ENCODE measurements at places on chromosomes 6 and 20.

GRCh38 chr6:92497281-92497680, 922.1 kb downstream of the EPHA7 start:
- DNase-seq: no peak

DNA sequence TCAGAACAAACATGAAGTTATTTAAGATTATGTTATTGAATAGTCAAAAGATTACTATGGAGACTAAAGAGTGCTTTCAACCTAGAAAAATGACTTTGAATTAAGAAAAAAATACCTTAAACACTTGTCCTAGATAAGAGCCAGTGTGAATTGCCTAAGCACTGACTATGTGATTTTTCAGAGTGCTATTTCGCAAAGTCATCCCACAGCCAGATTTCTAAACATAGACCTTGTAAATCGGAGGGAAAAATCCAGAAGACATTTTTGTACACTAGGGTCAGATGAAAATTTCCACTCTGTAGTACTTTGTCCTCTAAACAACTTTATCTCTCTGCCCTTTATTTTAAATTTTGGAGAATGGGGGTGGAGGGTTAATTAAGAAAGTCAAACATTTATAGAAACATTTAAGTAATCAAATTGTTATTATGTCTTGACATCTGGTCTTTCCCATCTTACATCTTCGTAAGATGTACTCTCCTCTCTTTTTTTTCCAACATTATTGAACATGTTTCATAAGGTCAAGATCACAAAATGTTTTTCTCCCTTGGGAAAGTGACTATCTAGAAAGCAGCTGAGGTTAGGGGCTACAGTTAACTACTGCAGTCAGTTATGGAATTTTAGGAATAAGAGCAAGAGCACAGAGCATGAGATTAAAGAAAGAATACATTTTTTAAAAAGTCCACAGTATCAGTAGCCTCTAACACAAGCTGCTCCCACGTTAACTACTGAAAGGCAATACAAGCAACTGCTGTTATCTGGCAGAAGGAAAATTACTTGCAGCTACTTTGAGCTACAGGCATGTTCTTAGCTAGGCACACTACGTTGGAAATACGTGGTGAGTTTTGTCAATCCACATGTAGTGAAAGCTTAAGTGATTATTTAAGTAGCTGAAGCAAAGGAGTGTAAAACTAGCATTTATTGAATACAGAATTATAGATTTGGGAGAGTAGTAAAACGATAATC, 648.5 kb downstream of the HTR1B start:
- DNase-seq: no peak

DNA sequence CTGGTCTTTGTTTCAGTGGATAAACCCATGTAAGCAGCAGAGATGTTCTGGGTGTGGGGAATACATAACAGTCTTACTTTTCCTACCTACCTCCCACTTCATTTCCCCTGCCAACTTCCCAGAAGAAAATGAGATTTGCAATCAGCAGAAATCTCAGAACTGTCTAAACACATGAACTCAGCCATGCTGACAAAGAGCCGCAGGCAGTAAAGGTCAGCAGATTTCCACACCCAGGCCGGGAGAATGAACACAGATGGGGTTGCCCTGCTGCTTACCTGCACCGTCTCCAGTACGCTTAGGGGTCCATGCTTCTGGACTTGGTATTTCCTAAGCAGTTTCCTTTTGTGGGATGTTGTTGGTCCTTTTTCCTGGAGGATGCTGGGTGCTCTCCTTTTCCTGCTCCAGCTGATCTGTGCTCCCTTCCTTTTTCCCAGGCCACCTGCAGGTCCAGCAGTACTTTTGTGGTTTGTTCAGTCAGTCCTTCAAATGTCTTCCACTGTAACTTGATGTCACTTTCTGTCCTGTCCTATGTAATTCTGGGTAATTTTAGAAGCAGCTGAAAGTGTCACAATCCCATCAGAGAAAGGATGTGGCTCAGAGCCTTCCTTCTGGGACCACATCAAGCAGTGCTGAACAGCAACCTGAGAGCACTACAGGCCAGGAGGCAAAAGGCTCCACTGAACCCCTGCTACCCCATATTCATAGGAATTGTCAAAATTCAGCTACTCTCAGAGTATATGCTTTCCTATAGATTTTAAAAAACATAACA, 129.0 kb downstream of the CEP57L1 start:
- no peak for DNase-seq

DNA sequence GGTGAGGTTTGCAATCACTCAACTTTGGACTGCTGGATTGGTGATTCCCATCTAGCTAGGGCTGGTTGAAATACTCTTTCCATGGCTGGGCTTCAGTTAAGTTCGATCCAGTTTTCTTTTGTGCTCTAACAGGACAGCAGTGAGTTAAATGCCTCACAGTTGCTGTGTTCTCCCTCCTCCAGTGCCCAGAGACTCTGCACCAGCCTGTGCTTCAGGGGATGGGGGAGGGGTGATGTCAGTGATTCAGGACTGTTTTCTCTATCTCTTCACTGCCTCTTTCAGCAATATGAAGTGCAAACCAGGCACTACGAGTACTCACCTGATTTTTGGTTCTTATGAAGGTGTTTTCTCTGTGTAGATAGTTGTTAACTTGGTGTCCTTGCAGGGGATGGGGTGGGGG, 88.2 kb upstream of the FAM83B start:
- no peak for DNase-seq

DNA sequence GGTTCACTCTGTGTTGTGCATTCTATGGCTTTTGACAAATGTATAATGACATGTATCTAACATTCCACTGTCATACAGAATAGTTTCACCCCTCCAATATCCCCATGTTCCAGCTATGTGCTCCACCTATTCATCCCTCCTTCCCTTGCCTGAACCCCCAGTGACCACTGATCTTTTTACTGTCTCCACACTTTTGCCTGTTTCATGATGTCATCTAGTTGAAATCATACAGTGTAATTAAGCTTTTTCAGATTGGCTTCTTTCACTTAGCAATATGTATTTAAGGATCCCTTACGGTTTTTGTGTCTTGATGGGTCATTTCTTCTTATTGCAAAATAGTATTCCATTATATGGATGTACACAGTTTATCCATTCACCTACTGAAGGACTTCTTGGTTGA, 39.8 kb downstream of the TGM6 start:
- DNase-seq: no peak

DNA sequence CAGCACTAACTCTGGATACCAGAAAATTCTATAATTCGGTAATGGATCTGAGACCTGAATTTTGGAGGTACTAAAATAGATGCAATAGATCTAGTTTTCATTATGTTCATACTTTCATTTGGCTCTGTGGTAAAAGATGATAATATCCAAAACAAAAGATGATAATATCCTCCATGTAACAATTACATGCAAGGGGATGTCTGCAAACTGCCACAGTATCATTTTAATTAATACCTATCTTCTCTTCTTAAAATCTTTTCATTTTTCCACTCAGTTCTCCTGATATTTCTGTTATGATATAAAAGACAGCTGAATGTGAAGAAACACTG, 15.6 kb downstream of the BTN2A1 start:
- no peak for DNase-seq

- DNase-seq: no peak
Observed at GRCh38 chr6:100420711-100421110, 44.0 kb downstream of the SIM1 start.

DNA sequence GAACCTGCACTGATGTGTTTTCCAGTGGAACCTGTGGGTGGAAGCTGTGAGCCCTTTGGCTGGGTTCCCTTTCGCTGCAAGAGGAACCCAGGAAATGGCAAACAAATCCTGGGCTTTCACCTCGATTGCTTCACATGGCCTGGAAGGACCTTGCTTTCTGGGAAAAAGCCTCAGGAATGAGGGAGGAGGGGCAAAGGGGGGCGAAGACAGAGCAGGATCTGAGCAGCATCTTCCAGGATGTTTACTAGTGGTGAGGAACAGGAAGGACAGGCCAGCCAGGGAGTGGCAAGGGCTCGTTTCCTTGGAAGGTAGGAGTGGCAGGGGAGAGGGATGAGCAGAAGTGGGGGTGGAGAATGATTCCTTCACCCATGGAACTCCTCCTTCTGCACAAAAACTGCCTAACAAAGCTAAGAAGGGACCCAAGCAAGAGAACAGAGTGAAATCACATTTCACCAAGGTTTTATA, 5.9 kb downstream of the SLC2A10 start:
- DNase-seq: no peak

DNA sequence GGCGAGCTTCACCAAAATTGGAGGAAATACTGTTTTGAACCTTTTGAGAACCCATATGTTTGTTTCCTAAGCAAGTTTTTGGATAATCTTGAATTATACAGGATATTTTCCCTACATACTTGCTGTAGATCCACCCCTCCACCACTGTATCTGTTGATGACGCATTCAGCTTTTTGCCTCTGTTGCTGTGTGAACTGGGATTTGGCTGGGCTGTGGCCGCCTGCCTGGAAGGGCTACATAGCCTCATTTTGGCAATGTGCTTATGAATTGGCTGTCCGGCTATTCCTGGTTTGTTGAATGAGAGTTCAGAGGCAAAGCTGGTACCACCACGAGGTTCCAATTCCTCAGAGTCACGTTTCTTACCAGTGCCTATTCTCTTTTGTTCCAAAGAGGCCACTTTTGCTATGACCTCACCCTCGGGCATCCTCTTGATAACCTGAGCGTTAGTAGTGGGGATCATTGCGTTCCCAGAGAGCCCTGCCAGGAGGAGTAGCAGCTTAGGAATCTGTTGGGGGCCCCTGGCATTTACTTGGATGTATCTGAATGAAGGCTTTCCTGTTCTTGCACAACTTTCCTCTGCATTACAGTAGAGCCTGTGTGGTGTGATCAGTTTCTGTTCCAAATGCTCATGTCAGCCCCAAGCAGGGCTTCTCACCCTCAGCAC, 6.4 kb downstream of the FAM83D start:
- no peak for DNase-seq

DNA sequence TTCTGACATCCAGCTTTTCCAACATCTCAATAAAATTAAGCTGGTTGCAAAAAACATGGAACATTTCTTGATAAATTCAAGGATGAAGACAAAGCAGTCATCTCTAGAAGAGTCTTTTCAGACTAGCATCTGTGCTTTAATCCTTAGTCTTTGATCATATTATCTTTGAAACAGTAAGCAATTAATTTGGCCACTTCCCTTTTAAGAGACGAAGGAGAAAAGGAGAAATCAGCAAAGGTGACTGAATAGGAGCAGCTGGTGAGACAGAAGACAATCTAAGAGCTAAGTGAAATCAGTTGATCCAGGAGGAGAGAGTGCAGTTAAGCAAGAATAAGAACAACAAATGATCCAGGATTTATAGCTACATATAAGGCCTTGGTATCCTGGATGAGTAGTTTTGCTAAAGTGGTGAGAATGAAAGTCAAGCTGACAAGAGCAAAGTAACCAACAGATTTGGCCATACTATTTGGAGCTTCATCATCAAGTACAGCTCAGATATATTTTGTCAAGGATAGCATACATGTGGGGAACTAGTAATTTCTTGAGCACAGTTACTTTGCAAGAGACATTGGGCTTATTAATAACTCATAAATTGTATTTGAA, 215.5 kb downstream of the ADGB start:
- no peak for DNase-seq

DNA sequence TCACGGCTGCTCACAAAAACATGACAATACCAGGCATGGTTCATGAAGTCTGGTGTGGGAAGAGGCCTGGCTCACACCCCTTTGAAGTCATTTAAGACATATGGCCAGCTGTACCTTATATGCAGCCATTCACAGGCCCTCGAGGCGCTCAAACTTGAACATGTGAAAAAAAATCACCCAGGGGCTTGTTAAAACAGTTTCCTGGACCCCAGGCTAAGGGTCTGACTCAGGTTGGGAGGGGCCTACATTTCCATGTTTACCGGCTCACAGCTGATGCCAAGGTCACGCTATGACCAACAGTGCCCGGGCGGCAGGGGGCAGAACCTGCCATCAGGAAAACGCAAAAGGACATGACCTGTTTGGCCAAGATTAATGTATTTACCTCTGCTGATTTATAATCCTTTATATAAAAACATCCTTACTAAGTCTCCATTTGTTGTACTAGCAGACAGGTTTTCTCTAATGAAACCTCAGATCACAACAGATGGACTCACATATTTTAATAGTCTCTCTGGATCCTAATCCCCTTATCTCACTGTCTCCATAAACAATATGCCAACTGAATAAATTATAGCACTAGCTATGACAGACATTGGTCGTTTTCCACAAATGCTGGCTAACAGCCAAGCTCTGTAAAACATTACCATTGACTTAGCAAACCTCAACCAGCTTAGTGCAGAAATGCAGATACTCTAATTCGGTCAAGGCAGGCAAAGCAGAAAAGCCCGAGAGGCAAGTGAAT, 19.9 kb downstream of the EZR start:
- peak; percentile 23 for DNase-seq

- no peak for DNase-seq
Observed at GRCh38 chr6:141359953-141360352, 772.8 kb upstream of the GJE1 start.

DNA sequence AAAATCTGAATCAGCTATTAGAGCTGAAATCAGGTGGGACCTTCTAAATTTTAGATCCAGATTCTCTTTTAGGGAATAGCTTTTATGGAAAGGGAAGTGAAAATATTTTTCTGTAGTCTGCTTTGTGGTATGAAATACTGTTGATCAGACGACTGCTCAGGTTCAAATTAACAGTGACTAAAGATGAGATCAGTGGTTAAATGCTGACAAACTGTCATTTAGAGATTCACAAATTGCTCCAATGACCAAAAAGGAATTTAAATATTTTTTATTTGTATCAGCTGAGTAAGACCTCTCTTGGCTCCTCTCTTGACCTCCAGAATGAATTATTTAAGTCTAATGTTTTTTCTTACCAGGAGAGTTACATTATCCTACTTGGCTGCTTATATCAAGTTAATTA, 77.3 kb downstream of the KCNQ5 start:
- DNase-seq: no peak

GRCh38 chr6:3820563-3820962, 28.6 kb upstream of the FAM50B start:
- no peak for DNase-seq

DNA sequence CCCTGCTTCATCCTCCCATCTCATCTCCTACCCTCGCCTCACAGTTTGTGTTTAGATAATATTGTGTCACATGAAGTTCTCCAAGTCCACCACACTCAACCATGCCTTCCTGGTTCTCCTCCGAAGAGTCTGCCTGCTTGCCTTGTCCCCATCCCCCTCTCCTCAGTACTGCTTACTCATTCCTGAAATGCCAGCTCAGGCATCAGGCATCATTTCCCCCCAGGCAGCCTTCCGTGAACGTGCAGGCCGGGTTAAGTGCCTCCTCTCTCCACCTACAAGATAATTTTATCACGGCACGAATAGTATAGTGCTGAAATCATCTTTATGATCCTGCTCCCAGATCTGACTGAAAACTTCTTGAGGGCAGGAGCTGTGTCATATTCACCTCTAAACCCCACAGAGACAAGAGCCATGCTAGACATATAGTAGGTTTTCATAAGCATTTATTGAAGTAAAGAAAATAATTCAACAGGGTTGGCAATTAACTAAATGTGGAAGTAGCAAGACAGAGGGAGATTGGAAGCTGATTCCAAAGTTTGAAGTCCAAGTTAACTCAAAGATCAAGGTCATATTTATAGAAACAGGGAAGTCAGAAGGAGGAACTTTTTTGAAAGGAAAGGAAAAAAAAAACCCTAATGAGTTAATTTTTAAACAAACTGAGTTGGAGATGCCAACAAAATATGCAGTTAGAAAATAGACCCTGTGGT, 48.7 kb upstream of the BMP2 start:
- no peak for DNase-seq

GRCh38 chr6:16136621-16137450, 8.0 kb downstream of the MYLIP start:
- peak; percentile 51 for DNase-seq

All from stimulated activated CD8-positive, alpha-beta memory T cell treated with anti-CD3 and anti-CD28 coated beads, Interleukin-4, amount 100 ng/mL, for 48 hours (primary cell).